ENCODE measurements at places on chromosomes 12 and 14. TPM values are rescaled to one million over a fixed set of nuclear protein-coding genes. Genes with fewer than 3 reads are reported as not detected.

- DNase-seq = no peak
- no peak overlapping the region for H3K4me3 ChIP-seq
- peaks cover 2% of the 10 kb centered on the region for H3K36me3 ChIP-seq
These were observed 51.1 kb upstream of the TCL1A start for GRCh38 chr14:95765051-95765450.

GRCh38 chr12:121467638-121468498 is 68.0 kb downstream of the RNF34 start:
- peak overlapping the region; percentile 52 for H3K4me3 ChIP-seq
- DNase-seq = no peak
- H3K36me3 ChIP-seq = peaks cover 16% of the 10 kb centered on the region
- H3K27ac ChIP-seq = peak overlapping the region; percentile 56
- no peaks in the 10 kb centered on the region for H3K27me3 ChIP-seq

- no peaks in the 10 kb centered on the region for H3K4me1 ChIP-seq
- no peaks in the 10 kb centered on the region for H3K27me3 ChIP-seq
- H3K36me3 ChIP-seq = no peaks in the 10 kb centered on the region
- no peak for DNase-seq
- H3K27ac ChIP-seq = no peak overlapping the region
These were observed 23.6 kb downstream of the TRHDE start for GRCh38 chr12:72295744-72296143.

GRCh38 chr14:75699331-75699730 is 38.3 kb downstream of the TTLL5 start:
- H3K4me3 ChIP-seq = no peak overlapping the region
- H3K4me1 ChIP-seq = peaks cover 7% of the 10 kb centered on the region
- DNase-seq = no peak
- H3K36me3 ChIP-seq = peaks cover 57% of the 10 kb centered on the region

GRCh38 chr14:52348776-52349175 is 34.7 kb downstream of the PTGER2 start:
- H3K36me3 ChIP-seq = no peaks in the 10 kb centered on the region
- peaks cover 15% of the 10 kb centered on the region for H3K27me3 ChIP-seq
- no peak overlapping the region for H3K27ac ChIP-seq
- no peaks in the 10 kb centered on the region for H3K4me1 ChIP-seq
- no peak for DNase-seq

DNA sequence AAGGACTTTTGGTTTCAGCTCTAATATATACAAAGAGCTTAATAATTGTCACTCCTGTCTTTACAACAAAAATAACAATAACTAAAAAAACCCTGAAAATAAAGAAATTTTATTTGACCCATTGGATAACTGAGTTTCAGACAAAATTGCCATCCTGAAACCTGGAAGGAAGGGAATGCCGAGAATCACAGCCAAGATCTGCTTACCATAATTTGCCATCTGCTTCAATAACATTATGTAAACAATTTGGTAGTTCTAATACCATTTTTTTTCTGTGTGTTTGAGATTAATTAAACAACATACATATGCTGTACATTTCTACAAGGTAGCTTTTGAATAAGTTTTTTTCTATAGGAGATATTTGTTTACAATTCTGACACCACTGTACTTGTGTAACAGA is 596.3 kb upstream of the MGAT4C start:
- no peak overlapping the region for H3K27ac ChIP-seq
- no peaks in the 10 kb centered on the region for H3K27me3 ChIP-seq
- no peaks in the 10 kb centered on the region for H3K36me3 ChIP-seq
- no peak overlapping the region for H3K4me3 ChIP-seq

DNA sequence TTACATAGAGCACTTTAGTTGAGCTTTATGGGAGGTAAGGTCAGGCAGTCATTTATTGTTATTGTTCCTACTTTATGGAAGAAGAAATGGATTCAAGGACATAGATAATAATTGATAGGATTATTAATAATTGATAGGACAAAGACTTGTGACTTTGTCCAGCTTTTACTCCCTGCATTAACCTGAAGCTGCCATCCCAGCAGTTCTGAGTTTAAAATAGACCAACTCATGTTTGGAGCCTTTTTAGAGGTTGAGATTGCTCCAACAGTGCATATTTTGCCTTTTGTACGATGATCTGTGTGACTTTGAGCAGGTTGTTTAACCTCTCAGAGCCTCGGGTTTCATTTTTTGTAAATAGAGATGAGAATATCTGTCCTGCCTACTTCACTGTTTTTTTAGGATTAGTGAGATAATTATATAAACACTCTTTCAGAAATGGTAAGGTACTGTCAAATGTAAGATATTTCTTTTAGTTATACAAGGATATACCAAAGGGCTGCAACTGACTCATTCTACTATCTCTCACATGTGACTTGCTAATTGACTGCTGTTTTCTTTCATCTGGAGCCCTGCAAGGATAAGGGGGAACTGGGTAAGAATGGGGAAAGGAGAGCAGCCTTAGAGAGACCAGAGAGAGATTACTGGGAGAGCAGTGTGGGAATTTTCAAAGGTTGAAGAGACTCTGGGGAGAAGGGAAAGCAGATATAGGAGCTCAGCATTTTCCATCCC is 15.3 kb downstream of the WDR20 start:
- H3K4me1 ChIP-seq = peaks cover 34% of the 10 kb centered on the region
- H3K27me3 ChIP-seq = no peaks in the 10 kb centered on the region
- no peak overlapping the region for H3K4me3 ChIP-seq
- no peak for DNase-seq
- no peak overlapping the region for H3K27ac ChIP-seq

- no peaks in the 10 kb centered on the region for H3K27me3 ChIP-seq
- no peaks in the 10 kb centered on the region for H3K36me3 ChIP-seq
- H3K27ac ChIP-seq = no peak overlapping the region
- DNase-seq = no peak
- no peak overlapping the region for H3K4me3 ChIP-seq
These were observed 1009.1 kb upstream of the USP15 start for GRCh38 chr12:61251076-61251475.

- peak overlapping the region; percentile 85 for H3K4me3 ChIP-seq
- no peaks in the 10 kb centered on the region for H3K36me3 ChIP-seq
- peak overlapping the region; percentile 70 for H3K27ac ChIP-seq
- no peak for DNase-seq
- H3K27me3 ChIP-seq = peaks cover 3% of the 10 kb centered on the region
- H3K4me1 ChIP-seq = peaks cover 13% of the 10 kb centered on the region
These were observed 27.0 kb upstream of the EID3 start for GRCh38 chr12:104276273-104277131.

- no peak overlapping the region for H3K27ac ChIP-seq
- no peak overlapping the region for H3K4me3 ChIP-seq
- H3K4me1 ChIP-seq = no peaks in the 10 kb centered on the region
- H3K27me3 ChIP-seq = no peaks in the 10 kb centered on the region
- no peak for DNase-seq
- no peaks in the 10 kb centered on the region for H3K36me3 ChIP-seq
These were observed 308.0 kb downstream of the PPFIA2 start for GRCh38 chr12:81450920-81451739.

- DNase-seq = no peak
- H3K4me3 ChIP-seq = peak overlapping the region; percentile 47
- no peaks in the 10 kb centered on the region for H3K27me3 ChIP-seq
These were observed 50.1 kb downstream of the WNK1 start for GRCh38 chr12:802242-803120.

GRCh38 chr12:50507474-50507838 is 2.7 kb downstream of the DIP2B start:
- H3K27me3 ChIP-seq = no peaks in the 10 kb centered on the region
- H3K4me1 ChIP-seq = peaks cover 68% of the 10 kb centered on the region
- peak overlapping the region; percentile 95 for H3K4me3 ChIP-seq
- H3K27ac ChIP-seq = peak overlapping the region; percentile 76

DNA sequence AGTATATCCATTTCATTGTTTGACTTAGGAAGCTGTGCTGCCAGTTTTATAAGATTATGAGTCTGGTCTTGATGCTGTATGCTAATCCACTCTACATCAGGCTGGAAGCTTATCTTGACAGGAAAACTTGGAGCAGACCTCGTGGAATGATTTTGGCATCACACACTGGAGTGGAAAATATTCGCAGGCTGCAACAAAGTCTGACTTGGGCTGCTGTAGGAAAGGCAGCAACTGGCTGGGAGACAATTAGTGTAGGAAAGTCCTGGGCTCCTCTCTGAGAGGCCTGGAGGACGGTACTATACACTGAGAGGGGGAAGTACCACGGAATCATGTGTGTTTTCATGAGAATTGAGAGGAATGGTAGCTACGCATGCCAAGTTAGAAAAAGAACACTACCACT is 383.7 kb downstream of the ETNK1 start:
- no peak overlapping the region for H3K27ac ChIP-seq
- H3K36me3 ChIP-seq = no peaks in the 10 kb centered on the region
- no peaks in the 10 kb centered on the region for H3K4me1 ChIP-seq
- DNase-seq = no peak

DNA sequence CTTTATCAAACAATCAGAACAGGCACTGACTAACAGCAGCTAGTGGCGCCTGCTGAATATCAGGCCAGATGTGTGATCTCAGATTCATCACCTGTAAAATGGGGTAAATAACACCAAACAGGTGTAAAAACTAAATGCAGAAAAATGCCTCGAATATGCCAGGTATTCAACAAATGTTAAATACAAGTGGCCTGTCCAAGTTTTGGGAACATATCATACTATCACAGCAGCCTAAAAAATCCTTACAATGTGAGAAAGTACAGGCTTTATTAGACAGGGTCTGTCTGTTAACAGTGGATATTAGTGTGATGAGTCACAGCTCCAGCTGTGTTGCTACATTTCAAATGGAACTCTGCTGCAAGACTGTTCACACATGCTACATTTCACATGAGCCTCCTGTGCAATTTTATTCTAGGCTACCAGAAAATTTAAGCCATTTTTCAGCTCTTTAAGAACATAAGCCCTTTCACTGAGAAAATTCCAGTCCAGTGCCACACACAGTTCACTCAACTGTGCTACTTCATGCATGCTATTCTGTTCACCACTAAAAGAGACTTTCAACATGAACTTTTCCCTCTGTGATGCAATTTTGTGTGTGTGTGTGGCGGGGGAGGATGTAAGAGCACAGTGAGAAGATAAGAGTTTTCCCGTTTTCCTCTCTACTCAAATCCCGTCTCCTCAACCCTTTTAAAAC is 56.7 kb downstream of the MSRB3 start:
- DNase-seq = no peak
- no peak overlapping the region for H3K4me3 ChIP-seq
- H3K27me3 ChIP-seq = peaks cover 2% of the 10 kb centered on the region
- H3K36me3 ChIP-seq = no peaks in the 10 kb centered on the region
- no peaks in the 10 kb centered on the region for H3K4me1 ChIP-seq
- H3K27ac ChIP-seq = no peak overlapping the region

GRCh38 chr14:65250162-65250495 is 147.8 kb upstream of the MAX start:
- DNase-seq = no peak
- no peaks in the 10 kb centered on the region for H3K27me3 ChIP-seq
- no peak overlapping the region for H3K4me3 ChIP-seq
- peaks cover 3% of the 10 kb centered on the region for H3K4me1 ChIP-seq

GRCh38 chr14:59419303-59419702 is 45.9 kb downstream of the GPR135 start:
- H3K36me3 ChIP-seq = no peaks in the 10 kb centered on the region
- no peak for DNase-seq
- no peaks in the 10 kb centered on the region for H3K27me3 ChIP-seq
- H3K4me1 ChIP-seq = peaks cover 20% of the 10 kb centered on the region
- H3K4me3 ChIP-seq = no peak overlapping the region

- no peak overlapping the region for H3K4me3 ChIP-seq
- no peaks in the 10 kb centered on the region for H3K36me3 ChIP-seq
- H3K27ac ChIP-seq = no peak overlapping the region
- no peaks in the 10 kb centered on the region for H3K4me1 ChIP-seq
These were observed 112.7 kb downstream of the DICER1 start for GRCh38 chr14:95044463-95045105.

GRCh38 chr12:51970904-51971646 is 19.6 kb downstream of the ACVR1B start:
- no peaks in the 10 kb centered on the region for H3K27me3 ChIP-seq
- H3K4me1 ChIP-seq = peaks cover 54% of the 10 kb centered on the region
- peaks cover 6% of the 10 kb centered on the region for H3K36me3 ChIP-seq
- peak overlapping the region; percentile 69 for H3K4me3 ChIP-seq
- peak; percentile 23 for DNase-seq

DNA sequence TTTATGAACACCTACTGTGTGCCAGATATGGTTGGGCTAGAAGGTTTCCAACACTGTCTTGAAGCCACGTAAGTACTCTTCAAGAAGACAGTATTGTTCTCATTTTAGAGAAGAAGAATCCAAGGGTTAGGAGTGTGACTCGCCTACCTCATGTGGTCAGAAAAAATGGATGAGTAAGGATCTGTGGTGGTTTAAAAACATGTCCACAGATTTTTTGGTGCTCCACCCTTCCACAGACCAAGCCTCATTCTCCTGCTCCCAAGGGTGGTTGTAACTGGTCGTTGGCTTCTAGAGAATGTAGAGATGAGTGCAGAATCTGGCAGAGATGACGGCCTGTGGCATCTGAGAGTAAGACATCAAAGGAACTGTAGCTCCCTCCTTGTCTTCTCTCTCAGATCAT is 30.3 kb upstream of the TTC7B start:
- no peaks in the 10 kb centered on the region for H3K4me1 ChIP-seq
- H3K27me3 ChIP-seq = no peaks in the 10 kb centered on the region
- no peak for DNase-seq
- no peak overlapping the region for H3K27ac ChIP-seq

GRCh38 chr14:101962503-101962874 is 1.9 kb upstream of the DYNC1H1 start:
- peaks cover 1% of the 10 kb centered on the region for H3K36me3 ChIP-seq
- no peaks in the 10 kb centered on the region for H3K27me3 ChIP-seq
- peaks cover 26% of the 10 kb centered on the region for H3K4me1 ChIP-seq

DNA sequence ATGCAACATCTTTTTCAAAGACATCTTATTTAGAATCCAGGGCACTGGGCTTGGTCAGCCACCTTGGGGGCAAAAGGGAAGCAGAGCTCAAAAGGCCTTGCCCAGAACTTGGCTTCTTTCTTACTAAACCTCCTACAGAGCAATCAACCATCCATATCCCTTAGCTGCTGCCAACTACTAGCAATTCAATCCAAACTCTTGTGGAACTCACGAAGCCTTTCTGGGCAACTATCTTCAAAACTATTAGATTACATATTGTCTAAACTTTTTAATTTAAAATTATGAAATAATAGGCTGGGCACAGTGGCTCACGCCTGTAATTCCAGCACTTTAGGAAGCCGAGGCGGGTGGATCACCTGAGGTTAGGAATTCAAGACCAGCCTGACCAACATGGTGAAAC is 95.5 kb downstream of the PAWR start:
- H3K27ac ChIP-seq = no peak overlapping the region
- no peaks in the 10 kb centered on the region for H3K4me1 ChIP-seq
- H3K27me3 ChIP-seq = no peaks in the 10 kb centered on the region
- H3K4me3 ChIP-seq = no peak overlapping the region

Gene LBHD2
- not detected for total RNA-seq

Gene GNPNAT1
- total RNA-seq = 9.7 TPM

Gene SERPINA6
- total RNA-seq = not detected

Gene RGS6
- not detected for total RNA-seq

Gene STAC3
- 5.5 TPM for total RNA-seq

Gene VWF
- total RNA-seq = not detected

Gene DBX2
- not detected for total RNA-seq

Gene LMBR1L
- total RNA-seq = 64.2 TPM

Gene FAM186B
- 0.93 TPM for total RNA-seq

Gene WNT5B
- 0.69 TPM for total RNA-seq

Gene OAS2
- total RNA-seq = 51.9 TPM

Gene BATF
- total RNA-seq = 171 TPM

Gene KRT80
- not detected for total RNA-seq

Gene MIPOL1
- not detected for total RNA-seq

Gene SPX
- total RNA-seq = 0.54 TPM

Data from activated B cell treated with CpG ODN at 0.5 μM for 24 hours (primary cell).